ENCODE measurements at places on chromosomes 7 and 10.

DNA sequence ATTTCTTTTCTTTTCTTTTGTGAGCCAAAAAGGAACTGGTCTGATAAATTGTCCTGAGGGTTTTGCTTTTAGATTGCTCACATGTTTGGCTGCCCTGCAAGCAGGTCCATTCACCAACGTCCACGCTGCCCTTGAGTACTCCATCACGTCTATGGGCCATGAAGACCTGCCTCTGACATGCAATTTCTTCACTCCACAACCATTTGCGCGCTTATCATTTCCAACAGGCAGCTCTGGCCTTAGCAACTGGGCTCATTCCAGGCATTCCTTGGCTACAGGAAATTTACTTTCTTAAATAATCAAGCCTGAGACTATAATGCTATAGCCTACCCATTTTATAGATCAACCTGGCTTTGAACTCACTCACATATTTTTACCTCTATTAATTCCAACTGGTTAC, 408.3 kb upstream of the C7orf33 start:
- no peak for DNase-seq

GRCh38 chr7:4820967-4821471, 40.8 kb downstream of the PAPOLB start:
- DNase-seq: no peak

DNA sequence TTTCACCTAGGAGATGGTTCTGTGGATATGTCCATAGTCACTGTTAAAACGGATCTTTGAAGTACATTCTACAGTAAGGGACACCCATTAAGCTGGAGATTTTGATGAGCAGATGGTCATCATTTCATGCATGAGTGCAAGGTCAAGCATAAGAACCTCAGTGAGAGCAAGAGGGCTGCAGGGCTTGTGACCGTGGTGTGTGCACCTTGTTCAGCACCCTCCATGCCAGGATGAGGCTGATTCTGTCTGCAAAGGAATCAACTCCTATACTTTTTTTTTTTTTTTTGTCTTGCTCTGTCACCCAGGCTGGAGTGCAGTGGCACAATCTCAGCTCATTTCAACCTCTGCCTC, 17.6 kb downstream of the PDSS1 start:
- DNase-seq: no peak

GRCh38 chr7:121442845-121443244, 46.7 kb upstream of the FAM3C start:
- no peak for DNase-seq

DNA sequence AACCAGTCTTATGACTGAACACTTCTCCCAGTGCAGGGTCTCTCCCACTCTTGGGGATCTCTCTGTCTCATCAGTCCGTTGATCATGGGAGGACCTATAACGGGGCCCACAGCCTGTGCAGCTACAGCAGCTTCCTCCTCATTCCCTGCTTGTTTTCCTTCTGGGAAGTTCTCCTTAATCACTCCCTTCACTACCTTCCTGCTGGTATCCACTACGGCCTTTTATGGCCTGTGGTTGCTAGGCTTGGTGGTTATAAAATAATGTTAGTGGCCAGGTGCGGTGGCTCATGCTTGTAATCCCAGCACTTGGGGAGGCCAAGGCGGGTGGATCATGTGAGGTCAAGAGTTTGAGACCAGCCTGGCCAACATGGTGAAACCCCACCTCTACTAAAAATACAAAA, 3.5 kb upstream of the ZNF282 start:
- DNase-seq: no peak

DNA sequence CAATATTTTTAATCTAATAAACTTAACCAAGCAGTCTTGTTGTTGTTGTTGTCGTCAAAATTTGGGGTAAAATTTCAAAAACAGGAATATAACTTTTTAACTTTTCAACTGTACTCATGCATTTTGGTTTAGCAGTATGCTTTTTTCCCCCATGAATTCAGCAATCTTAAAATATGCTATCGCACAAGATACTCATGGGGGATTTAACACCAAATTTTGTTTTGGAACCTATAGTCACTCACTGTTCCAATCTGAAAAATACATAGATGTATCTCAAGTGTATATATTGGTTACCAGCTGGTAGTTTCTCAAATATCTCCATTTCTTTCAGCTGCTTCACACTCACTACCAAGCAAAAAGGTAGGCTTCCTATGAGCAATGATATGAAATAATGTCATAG, 91.4 kb upstream of the PIK3CG start:
- no peak for DNase-seq

DNA sequence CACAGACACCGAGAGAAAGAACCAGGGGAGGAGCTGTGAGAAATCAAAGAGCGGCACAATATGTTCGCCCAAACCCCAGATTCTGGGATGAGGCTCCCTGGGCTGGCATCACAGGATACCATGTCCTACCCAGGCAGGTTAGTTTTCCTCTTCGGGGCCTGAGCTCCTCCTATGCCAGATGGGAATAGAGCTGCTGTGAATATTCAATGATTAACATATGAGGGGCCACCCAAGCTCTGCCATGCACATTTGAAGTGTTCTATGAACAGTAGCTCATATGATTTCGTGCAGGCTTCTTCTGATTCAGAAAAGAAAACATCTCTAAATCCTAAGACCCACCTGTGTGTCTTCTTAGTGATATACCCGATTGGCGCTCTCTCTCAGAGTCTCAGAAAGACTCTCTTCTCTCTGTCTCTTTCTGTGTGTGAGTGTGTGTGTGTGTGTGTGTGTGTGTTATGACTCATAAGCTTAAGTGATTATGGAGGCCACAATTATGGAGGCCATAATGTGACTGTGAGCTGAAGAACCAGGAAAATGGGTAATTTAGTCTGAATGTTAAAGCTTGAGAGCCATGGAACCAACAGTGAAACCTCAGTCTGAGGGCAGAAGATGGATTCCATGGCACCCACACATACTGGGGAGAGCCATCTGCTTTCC, 220.5 kb downstream of the KLF6 start:
- no peak for DNase-seq

DNA sequence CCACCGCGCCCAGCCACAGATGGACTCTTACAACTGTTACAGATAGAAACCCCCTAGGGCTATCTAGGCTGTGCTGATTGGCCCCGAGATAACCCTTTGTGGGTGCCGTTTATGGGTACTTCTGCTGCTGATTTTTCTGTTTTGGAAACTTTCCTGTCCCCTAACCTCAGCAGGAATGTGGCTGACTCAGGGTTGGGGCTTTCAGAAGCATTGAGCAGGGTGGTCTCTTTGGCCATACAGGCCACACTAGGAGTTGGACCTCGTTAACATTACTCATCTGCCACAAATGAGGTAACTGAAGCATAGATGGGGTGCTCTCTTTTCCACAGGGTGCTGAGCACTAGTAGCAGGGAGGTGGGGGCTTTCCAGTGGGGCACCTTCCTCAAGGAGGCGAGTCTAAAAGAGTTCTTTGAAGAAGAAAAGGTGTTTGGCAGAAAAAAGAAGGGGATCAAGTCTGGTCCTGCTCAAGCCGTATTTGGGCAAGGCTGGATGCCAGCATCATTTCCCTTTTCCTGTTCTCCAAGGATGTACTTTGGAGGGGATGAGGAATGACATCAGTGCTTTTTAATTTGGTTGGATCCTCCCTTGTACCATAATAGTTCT, 6.4 kb downstream of the ZSCAN25 start:
- no peak for DNase-seq

GRCh38 chr10:16779384-16779915, 37.8 kb downstream of the RSU1 start:
- DNase-seq: peak; percentile 34

GRCh38 chr7:76191783-76192240, 9.9 kb upstream of the SRRM3 start:
- no peak for DNase-seq

DNA sequence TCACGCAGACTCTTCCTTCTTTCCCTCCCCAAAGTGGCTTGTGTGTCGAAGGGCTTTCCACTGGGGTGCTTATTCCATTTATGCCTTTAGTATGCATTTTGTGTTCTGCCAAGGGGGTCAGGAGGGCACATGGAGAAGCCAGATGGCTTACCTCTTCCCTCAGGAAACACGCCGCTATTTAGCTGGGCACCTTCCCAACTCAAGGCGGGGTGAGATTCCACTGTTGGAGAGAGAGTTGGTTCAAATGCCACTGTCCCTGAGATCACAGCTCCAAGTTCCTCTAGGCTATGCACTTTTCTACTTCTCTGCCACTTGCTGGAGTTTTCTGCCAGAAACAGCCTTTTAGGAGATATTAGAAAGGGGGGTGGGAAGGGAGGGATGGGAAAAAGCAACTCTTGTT, 1091.8 kb downstream of the LRMDA start:
- no peak for DNase-seq

- DNase-seq: no peak
Observed at GRCh38 chr7:70142247-70142932, 544.1 kb downstream of the AUTS2 start.

- DNase-seq: peak; percentile 7
Observed at GRCh38 chr10:15433850-15434537, 62.9 kb upstream of the FAM171A1 start.

GRCh38 chr10:121110369-121110768, 259.2 kb downstream of the WDR11 start:
- no peak for DNase-seq

DNA sequence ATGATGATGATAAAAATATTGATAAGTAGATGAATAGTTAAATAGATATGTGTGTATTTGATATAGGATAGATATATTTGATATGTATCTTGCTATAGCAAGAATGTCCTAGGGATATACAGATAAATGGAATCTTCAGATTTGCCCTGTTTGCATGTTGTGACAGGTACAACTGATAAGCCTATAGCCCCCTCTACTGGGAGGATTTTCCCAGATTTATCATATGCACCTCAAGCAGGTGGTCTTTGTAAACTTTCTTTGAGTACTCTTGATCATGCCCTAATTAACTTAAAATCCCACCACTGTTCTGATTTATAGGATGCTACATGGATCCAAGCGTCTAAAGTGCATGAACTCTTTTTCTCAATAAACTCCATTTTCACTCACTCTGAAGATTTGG, 1050.7 kb downstream of the SORCS3 start:
- no peak for DNase-seq

- no peak for DNase-seq
Observed at GRCh38 chr7:158110034-158110590, 477.5 kb downstream of the PTPRN2 start.

- DNase-seq: no peak
Observed at GRCh38 chr10:47296156-47296894, 3.7 kb upstream of the GDF10 start.

DNA sequence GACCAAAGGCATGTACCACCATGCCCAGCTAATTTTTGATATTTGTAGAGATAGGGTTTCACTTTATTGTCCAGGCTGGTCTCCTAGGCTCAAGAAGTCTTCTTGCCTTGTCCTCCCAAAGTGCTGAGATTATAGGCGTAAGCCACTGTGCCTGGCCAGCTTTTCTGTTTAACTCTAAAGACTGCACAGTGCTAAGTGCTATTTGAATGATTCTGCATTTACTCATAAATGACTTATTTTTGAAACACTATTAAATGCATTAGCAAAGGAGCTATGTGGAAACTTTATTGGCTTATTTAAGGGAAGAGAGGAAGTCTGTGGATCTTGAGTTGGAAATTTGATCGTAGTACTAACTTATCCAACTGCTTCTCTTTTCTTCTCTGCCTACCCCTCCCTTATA, 89.1 kb downstream of the NT5C2 start:
- DNase-seq: no peak

DNA sequence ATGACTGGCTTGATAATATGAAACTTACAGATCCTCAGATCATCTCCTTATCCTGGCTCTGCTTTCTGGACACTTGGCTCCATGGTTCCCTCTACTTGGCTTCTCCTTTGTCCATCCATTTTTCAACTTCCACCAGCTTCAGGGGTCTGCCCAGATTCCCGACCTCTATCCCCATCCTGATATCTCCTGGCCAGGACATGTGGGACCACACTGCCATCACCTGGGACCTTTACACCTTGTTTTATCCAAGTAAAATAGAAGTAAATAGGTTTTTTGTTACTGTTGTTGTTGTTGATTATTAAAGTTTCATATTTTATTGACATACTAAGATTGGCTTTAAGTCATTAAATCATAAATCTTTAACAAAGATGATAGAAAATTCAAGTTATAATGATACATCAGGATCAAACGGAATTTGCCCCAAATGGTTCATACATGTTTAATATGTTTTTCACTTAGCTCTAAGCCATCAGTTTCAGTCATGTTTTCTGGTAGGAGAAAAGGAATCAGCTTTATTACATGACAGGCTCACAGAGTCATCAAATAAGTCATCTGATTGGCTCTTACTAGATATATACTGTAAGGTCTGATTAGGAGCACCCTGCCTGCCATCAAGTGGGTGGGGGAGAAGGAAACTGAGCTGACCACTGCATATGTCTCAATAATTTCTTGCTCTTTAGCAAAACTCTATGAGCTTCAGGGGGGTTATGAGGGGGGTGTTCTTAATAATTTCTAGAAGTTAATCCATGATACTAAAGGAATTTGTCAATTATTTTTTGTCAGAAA, 111.5 kb upstream of the AHR start:
- no peak for DNase-seq

DNA sequence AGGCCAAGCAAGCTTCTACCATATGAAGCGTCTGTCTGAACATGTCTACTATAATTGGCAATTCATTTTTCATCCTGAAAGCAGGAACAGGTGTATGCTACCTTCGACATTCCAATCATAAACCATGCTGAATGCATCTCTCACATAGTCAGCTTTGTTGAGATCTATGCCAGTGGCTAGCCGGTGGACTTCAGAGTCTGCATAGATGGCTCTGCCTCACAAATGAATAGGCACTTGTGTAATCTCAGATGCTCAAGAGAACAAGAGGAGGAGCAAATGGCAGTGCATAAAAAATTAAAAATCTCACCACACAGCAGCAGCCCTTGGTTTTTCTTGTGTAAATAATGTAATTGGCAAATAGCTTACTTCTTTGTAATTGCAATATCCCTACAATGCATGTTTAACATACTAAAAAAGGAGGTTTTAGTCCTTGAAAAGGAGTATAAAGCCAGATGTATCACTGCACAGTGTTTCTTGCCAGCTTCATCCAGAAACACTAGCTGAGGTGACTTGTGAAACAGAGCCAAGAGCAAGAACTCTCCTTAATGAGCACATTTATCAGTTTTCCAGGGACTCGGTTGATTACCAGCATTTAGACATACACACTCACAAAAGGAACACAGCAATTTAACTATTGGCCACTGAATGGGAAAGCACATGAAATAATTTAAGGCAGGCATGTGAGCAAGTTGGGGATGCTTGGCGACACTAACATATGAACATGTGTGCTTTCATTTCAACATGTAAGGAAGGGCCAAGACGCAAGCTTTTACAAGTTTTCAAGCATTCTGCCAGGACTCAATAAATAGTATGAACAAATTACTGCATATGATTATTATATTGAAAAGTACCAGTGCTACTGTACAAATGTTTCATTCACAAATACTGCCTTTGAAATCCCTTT, 249.9 kb upstream of the PLXNA4 start:
- no peak for DNase-seq

- DNase-seq: no peak
Observed at GRCh38 chr7:147982307-147982706, 608.3 kb upstream of the C7orf33 start.

- DNase-seq: no peak
Observed at GRCh38 chr7:11485636-11486035, 346.4 kb downstream of the THSD7A start.
